ENCODE measurements at places on chromosomes 3 and 15. TPM values are rescaled to one million over a fixed set of nuclear protein-coding genes. Genes with fewer than 3 reads are reported as not detected.

- peak; percentile 96 for DNase-seq
These were observed at the start of gene RSL24D1 for GRCh38 chr15:55196458-55197361. Gene RSL24D1 (minus strand): TSS chr15:55196941. CDS start chr15:55196890, 51 bp downstream.

DNA sequence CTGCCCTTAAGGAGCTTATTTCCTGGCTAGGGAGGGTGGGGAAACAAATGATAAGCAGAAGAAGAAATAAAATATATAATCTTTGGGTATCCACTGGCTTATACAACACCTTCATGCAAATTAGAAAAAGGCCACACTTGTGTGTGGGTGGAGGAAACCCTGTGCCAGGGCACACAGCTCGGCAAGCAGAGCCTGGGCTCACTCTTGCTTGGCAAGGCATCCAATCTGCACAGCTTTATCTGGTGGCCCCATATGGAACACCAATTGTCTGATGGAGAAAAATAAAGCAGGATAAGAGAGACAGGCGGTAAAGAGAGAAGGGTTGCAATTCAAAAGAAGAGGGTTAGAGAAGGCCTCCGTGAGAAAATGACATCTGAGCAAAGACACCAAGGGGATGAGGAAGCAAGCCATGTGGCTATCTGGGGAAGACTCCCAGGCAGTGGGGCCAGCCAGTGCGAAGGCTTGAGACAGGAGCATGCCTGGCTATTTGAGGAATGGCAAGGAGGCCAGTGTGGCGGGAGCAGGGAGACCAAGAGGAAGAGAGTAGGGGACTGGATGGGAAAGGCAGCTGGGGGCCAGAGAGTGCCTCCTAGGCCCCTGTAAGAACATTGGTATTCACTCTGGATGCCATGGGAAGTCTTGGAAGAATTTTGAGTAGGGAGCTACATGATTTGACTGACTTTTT lies 22.5 kb upstream of the VPS8 start:
- no peak for DNase-seq

The CKMT1A gene
- 5.6 TPM for total RNA-seq

- peak; percentile 25 for DNase-seq
These were observed 561 bp downstream of the SIDT1 start for GRCh38 chr3:113532698-113533533.

The CPEB1 gene
- 2.8 TPM for total RNA-seq

DNA sequence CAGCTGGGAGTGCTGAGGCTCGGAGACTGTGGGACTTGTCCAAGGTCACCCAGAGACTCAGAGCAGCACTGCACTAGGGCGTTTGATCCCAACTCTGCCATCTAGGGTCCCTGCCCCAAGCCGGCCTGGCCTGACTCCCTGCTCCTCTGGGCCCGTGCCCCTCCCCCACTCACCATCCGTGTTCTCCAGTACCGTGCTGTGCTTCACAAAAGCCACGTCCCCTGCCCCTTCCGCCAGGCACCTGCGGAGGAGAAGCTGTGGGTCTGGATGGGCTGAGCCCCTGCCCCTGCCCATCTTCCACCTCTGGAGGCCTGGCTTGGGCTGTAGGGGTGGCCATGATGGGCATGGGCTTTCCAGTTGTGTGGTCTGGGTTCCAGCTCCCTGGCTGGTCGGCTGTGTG lies 8.4 kb downstream of the MELTF start:
- DNase-seq = no peak

GRCh38 chr15:32787949-32788348 lies 70.1 kb downstream of the GREM1 start:
- no peak for DNase-seq

GRCh38 chr3:126371096-126371705 lies 14.0 kb upstream of the KLF15 start:
- DNase-seq = no peak

DNA sequence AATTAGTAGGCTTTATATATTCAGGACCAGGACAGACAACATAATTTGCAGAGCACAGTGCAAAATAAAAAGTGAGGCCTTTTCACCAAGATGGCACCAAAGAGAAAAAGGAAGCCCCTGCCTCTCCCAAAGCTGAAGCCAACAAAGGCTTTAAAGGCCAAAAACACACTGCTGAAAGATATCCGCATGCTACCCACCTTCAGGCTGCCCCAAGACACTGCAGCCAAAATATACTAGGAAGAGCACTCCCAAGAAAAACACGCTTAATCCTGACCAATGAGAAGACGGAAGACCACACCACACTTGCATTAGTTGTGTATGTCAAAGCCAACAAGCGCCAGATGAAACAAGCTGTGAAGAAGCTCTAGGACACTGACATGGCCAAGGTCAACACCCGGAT lies 38.0 kb downstream of the PIK3CB start:
- DNase-seq = no peak

GRCh38 chr15:55108858-55109518 lies 87.8 kb downstream of the RSL24D1 start:
- DNase-seq = peak; percentile 52

DNA sequence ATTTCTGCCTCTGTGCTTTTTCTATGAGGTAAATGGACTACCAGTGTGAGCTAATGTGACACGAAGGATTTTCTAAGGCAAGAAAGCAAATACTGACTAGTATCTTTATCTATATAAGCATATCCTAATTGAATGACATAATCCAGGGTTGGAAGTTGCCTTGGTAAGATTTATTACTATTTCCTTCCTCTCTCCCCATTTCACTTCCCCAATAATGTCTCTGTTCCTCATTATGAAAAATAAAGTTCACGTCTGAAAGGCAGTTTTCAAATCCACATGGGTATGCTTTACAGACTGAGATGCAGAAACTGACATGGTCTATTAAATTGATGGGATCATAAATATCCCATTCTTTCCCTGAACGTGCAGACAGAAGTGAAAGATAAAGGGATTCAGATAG lies 86.0 kb downstream of the DTWD1 start:
- DNase-seq = no peak

DNA sequence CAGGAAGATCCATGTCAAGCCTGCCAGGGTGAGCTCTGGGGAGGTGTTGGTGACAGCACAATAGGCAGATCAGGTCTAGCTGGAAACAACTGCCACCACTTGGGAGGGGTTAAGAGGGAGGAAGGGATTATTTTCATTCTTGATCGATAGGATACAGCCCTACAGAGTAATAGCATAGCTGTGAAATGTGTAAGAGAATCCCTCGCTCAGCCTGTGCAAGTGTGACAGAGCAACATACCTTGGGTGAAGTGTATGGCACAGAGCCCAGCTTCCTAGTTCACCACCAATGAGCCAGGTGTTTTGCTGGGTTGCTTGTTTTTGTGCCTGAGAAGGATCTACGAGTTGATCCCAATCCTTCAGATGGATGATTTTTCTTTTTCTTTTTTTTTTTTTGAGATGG lies 9.2 kb upstream of the DCUN1D1 start:
- DNase-seq = no peak

DNA sequence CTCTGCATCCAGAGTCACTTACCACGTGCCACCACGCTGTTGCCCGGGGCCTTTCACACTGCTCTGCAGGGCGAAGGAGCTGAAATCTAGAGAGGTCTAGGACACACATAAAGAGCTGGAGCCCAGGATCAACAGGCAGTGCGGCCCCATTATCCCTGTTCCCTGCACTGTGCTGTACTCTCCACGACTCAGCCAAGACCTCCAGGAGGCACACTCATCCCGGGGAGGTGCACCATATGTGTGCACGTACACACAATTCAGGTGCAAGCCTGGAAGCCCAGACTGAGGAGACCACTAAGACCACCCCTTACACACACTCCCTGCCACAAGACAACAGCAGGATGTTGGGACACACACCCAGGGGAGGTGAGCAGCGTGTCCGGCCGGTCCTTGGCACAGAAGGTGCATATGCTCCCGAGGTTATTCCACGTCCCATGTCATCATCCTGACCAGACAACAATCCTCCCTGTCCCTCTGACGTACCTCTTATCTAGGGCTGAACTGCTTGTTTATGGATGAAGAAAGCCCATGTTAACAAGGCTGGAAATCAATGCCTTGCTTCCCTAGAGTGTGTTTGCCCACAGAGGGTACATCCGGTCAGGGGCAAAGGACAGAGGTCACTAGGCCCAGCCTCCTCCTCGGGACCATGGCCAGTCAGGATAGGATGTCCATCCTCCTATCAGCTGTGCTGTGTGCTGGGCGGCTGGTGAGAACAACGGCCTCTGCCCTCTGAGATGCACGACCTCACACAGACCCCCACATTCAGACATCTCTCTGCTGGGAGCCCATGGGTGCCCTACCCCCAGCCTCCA lies 16.1 kb downstream of the KLF15 start:
- no peak for DNase-seq

GRCh38 chr3:51401735-51402134 lies 10.7 kb downstream of the RBM15B start:
- DNase-seq = no peak

DNA sequence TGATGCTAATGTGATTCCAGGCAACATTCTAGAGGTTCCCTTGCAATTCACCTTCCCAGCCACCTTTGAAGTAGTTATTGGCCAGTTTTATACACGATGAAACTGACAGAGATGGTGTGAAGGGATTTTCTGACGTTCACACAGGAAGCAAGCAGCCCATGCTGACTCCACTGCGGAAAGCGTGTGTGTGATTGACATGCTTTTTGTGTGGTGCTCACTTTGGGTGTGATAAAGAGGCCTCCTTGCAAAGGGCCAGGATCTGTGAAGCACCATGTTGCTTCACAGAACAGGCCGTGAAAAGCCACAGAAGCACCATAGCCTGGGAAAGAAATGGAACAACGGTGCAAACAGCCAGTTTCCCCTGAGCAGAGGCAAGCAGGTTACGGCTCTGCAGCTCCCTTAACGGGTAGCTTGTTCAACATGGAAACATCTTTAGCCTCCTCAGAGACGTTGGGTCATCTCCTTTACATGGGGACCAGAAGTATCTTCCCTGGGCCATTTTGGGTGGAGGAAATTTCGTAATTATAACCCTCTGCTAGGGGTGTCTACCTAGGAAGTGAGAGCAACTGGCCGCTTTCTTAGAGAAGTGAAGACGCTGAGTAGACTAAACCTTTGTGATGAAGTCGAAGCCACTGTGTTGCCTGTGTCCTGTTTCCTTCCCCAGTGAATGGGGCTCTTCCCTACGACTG lies 108.5 kb downstream of the APBA2 start:
- no peak for DNase-seq

The ACSBG1 gene
- total RNA-seq = 5.0 TPM

The GABRR3 gene
- total RNA-seq = not detected

DNA sequence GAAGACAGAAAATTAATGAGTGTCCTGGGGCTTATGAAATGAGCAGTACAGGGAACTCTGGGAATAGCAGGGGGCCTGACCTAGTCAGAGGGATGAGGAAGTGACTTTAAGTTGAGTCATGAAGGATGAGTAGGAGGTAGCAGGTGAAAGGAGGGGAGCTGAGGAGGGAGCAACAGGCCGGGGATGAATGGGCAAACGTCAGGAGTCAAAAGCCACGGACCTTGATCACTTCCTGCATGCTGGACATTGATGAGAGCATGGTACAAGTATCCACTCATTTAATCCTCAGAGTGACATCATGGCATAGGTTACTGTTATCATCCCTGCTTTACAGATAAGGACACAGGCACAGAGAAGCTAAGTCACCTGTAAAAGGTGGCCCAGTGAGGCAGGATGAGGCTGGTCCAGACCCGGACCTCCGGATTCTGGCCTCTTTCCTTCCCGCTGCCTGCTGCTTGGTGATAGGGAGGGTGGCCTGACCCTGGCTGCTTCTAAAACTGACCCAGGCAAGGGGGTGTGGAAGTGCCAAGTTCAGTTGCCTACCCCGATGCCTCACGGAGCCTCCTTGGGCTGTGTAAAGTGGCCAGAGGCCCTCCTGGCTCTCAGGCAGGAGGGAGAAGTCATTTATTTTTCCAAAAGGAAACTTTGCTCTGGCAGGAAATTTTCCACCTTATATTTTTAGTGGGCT lies 7.6 kb downstream of the CORO2B start:
- DNase-seq = no peak

The CERS3 gene
- total RNA-seq = 1.1 TPM

GRCh38 chr15:74830868-74831267 lies 4.4 kb downstream of the CPLX3 start:
- peak; percentile 57 for DNase-seq

The PP2D1 gene
- not detected for total RNA-seq
